Calu3 (cell line): ENCODE measurements at places on chromosomes 2 and 18. TPM values are rescaled to one million over a fixed set of nuclear protein-coding genes. Genes with fewer than 3 reads are reported as not detected.

- no peaks in the 10 kb centered on the region for H3K4me1 ChIP-seq
- no peak overlapping the region for H3K4me3 ChIP-seq
- H3K36me3 ChIP-seq, result peaks cover 9% of the 10 kb centered on the region
Measured at GRCh38 chr2:239055756-239056493, 208.0 kb downstream of the TWIST2 start.

DNA sequence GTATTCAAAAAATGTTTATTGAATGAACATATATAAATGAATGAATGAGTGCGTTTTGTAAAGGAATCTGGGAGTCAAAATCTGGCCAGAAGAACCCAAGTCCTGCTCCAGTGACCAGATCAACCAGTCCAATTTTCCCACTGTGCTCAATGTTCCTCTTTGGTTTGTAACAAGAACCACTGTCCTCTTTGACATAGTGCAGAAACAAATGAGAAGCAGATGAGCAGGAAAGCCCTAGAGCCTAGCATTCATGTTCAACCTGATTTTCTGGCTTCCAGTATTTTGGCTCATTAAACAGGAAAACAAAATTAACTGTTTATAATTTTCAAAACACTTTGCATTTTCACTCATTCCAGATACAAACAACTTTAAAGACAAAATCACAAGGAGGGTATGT lies 23.2 kb downstream of the FAM124B start:
- H3K27me3 ChIP-seq, result no peaks in the 10 kb centered on the region
- H3K4me3 ChIP-seq, result no peak overlapping the region
- H3K27ac ChIP-seq, result no peak overlapping the region
- H3K36me3 ChIP-seq, result no peaks in the 10 kb centered on the region
- no peaks in the 10 kb centered on the region for H3K4me1 ChIP-seq
- DNase-seq, result no peak

- peak overlapping the region; percentile 36 for H3K4me3 ChIP-seq
- no peaks in the 10 kb centered on the region for H3K27me3 ChIP-seq
- H3K4me1 ChIP-seq, result peaks cover 13% of the 10 kb centered on the region
Measured at GRCh38 chr2:172021955-172022354, 22.2 kb downstream of the METAP1D start.

- H3K4me1 ChIP-seq, result no peaks in the 10 kb centered on the region
- H3K27me3 ChIP-seq, result peaks cover 13% of the 10 kb centered on the region
- no peak overlapping the region for H3K27ac ChIP-seq
Measured at GRCh38 chr2:46393865-46394264, 85.5 kb upstream of the TMEM247 start.

Gene MEP1B
- not detected in 2 replicates for total RNA-seq
